ENCODE measurements at places on chromosomes 12 and 14.

DNA sequence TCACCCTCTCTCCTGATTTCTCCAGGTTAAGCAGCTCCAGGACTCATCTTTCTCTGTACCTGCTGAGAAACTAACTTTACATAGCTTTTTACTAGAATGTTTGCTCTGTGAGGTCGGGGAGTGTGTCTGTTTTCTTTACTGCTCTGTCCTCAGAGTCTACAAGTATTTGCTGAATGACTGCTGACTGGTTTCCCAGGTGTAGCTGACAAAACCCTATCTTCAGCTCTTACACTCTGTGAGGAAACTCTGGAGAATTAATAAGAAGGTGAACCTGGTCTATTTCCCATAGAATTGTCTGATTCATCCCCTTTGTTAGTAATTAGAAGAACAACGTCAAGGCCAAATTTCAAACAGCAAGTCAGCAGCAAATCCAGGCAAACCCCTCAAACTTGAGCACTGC, 226.8 kb downstream of the ZFP36L1 start:
- no peak for DNase-seq

DNA sequence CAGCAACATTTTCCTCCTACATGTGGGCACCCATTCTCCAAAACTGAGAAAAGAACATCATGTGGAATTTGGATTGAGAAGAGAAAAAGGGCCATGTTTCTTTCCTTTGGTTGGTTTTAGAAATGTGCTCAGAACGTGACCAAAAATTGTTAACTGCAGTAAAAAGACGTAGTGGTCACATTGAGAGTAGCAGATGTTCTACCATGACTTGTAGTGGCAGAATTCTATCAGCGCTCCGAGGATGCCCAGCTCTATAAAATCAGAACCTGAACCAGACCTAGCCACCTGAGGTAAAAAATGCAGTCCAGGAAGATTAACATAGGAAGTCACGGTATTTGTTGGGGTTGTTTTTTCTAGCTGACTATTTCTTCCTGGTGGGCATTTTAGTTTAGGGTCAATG, 101.8 kb upstream of the TMEM233 start:
- no peak for DNase-seq

DNA sequence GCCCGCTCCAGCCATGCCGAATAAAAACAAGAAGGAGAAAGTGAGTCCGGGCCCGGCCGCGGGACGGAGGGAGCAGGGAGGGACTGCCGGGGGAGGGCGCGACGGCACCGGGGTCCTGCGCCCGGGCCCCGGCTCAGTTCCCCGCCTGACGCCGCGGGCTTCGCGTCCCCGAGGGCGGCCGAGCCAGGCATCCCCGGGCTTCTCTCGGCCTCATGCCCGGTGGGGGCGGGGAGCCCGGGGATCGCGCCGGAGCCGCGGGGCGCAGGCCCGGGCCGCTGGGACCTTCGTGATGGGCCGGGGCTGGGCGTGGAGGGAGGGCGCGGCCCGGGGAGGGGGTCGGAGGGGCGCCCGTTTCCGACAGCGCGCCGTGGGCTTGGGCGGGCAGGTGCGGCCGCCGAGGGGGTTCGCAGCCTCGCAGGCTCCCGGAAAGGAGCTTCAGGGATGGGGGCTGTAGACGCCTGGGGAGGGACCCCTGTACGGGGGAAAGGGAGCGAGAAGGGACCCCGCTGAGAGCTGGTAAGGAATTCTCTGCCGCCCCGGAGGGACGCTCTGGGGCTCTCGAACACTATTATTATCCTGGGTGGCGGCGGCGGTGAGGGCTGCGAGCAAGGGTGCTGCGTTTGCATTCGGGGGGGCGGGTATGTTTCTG, 496 bp downstream of the PPP2R5C start:
- peak; percentile 28 for DNase-seq

- no peak for DNase-seq
Observed at GRCh38 chr12:68450947-68451260, 118.7 kb upstream of the MDM1 start.

DNA sequence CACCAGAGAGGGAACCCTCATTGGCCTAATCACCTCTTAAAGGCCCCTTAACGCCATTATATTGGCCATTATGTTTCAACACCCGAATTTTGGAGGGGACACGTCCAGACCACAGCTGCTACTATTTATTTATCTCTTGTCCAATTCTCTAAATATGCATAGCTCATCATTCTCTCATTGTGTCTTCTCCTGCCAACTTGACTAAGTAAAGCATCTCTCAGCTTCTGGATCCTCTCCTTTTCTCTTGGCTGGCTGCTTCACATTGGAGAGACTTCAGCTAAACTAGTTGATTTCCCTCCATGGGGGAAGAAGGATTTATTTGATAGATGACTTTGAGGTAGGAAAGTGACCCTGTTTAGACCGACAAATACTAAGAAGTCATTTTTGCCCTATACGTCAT, 120.4 kb upstream of the KRR1 start:
- no peak for DNase-seq

- no peak for DNase-seq
Observed at GRCh38 chr12:131357185-131357747, 353.6 kb upstream of the SFSWAP start.

DNA sequence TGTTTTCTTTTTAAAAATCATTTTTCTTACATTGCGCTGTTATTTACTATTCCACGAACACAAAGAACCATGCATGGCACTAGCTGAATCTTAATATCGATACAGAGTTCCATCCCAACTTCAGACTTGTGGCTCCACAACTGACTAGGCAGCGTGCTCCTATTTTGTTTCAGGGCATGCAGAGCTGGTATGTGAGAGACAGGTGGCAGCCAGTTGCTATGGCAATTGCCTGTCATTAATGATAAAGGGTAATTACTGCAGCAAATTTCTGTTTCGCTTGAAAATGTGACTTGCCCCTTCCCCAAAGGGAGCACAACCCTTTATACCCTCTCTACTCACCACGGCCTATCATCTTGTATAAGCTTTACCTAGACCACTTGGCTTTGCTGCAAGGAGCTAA, 113.1 kb upstream of the G2E3 start:
- DNase-seq: no peak

GRCh38 chr12:64180951-64181350, 41.1 kb downstream of the KICS2 start:
- no peak for DNase-seq

- peak; percentile 86 for DNase-seq
Observed at GRCh38 chr12:49428793-49429192, 61.5 kb downstream of the SPATS2 start.

DNA sequence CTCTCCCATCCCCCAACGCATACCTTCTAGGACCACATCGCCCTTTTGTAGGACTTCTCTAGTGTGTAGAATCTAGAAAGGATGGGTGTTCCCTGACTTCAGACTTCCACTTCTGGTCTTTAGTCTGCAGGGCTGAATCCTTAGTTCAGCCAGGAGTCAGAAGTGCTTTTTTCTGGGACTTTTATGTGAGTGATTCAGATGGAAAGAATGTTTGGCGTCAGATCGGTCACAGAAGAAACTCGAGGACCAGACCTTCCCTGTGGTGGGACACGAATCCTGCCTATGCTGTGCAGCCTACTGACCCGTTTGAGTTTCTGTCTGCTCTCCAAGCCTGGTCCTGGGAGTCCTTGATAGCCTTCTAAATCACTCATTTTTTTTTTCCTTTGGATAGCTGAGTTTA, 165.4 kb upstream of the SSTR1 start:
- no peak for DNase-seq

DNA sequence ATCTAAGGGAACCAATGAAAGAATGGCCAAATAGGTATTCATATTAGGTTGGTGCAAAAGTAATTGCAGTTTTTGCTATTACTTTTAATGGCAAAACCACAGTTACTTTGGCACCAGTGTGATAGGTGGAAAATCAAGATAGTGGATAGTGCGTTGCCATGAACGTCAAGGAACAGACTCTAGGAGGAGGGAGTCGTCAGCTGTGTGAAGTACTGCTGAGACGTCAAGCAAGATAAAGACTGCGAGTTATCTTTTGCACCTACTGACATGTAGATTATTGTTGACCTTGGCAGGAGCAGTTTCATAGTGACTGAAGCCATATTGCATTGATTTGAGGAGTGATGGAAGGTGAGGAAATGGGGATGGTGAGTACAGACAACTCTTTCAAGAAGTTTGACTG, 8.3 kb downstream of the YLPM1 start:
- DNase-seq: no peak

DNA sequence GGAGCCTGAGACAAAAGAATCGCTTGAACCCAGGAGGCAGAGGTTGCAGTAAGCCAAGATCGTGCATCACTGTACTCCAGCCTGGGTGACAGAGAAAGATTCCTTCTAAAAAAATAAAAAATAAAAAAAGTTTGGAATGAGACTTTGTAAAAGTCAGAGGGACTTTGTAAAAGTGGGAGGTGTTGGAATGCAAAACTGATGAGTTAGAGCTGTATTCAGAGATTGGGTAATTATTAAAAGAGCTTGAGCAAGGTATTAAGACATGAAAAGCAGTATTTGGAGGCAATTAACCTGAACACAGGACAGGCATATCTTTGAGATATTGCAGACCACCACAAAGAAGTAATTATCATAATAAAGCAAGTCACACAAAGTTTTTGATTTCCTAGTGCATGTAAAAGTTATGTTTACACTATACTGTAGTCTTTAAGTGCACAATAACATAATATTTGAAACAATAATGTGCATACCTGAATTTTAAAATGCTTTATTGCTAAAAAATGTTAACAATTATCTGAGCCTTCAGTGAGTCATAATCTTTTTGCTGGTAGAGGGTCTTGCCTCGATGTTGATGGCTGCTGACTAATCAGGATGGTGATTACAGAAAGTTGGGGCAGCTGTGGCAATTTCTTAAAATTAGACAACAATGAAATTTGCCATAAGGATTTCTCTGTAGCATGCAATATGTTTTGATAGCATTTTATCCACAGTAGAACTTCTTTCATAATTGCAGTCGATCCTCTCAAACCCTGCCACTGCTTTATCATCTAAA, 33.1 kb downstream of the PHLDA1 start:
- DNase-seq: no peak

- no peak for DNase-seq
Observed at GRCh38 chr12:119211884-119212283, 33.2 kb downstream of the HSPB8 start.
